Ascending aorta (tissue), 2 donors: ENCODE measurements at places on chromosomes 1 and 21. TPM values are rescaled to one million over a fixed set of nuclear protein-coding genes. Genes with fewer than 3 reads are reported as not detected.
A peak's percentile ranks its signal among the peaks of the same experiment; 100 is the strongest.

The SEMA4A gene
- total RNA-seq = 0.64 TPM

The CNKSR1 gene
- not detected for total RNA-seq

The TRIM46 gene
- not detected for total RNA-seq

DNA sequence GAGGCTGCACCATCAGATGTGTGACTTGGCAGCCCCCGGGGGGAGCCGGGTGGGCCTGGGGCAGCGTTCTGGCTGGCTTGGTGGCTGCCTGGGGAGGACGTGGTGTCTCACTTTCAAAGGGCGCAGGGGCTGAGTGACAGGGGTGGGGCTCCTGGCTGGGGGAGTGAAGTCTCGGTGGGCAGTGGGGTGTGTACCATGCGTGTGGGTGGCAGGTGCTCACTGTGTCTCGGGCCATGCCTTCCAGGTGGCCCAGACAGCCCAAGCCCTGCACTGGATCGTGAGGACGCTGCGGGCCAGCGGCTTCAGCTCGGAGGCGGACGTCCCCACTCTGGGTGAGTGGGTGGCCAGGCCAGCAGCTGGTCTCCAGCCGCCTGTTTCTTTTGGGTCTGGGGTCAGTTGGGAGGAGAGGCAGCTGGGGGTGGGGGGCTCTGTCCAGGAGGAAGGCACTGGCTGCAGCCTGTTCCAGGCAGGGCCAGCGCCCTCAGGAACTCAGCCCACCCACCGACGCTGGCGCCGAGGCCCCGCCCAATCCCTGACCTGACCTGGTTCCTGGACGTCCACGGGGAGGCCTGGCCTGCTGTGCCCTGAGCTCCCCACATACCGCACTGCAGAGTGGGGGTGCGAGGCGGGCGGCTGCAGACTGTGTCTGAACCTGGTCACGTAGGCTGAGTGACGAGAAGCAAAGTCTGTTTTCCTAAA is 30.6 kb upstream of the LRRC3 start:
- no peaks in the 10 kb centered on the region for H3K27me3 ChIP-seq
- no peak overlapping the region for H3K27ac ChIP-seq
- DNase-seq = peak; percentile 54
- no peaks in the 10 kb centered on the region for H3K4me1 ChIP-seq

- H3K4me3 ChIP-seq = no peak overlapping the region
- H3K27me3 ChIP-seq = no peaks in the 10 kb centered on the region
- H3K27ac ChIP-seq = no peak overlapping the region
- DNase-seq = no peak
Observed at GRCh38 chr1:33727310-33727709, 136.6 kb upstream of the HMGB4 start.

DNA sequence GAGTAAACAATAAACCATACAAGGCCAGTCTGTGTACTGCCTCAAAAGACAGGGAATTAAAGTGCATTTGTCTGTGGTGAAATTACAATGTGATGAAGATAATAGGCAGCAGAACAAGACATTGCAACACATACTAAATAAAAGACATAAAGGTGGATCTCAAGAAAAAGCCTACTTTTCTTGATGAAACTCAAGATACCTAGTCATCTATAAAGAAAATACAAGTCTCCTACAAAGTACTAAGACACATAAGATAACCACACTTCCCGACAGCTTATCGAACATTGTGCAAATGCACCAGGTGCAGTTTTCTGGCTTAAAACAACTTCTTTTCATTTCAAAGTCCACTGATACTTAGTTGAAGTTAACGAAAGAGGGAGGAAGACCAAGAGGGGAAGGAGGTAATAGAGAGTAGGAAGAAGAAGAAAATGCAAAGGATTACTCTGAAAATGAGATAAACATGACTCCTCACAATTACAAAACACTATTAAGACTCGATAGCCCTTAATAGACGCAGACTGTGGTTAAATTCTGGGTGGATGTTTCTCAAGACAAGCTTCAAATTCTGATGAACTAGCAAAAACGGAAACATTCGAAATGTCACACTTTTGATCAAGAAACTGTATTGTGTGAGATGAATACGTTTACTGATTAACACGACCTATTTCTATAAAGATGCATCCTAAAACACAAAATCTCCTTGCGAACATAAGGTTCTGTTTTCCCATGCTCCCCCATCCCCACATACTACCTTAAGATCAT is 2.0 kb downstream of the HNRNPR start:
- H3K36me3 ChIP-seq = peaks cover 5% of the 10 kb centered on the region
- H3K4me1 ChIP-seq = peaks cover 10% of the 10 kb centered on the region
- H3K27ac ChIP-seq = peak overlapping the region; percentile 100
- peak overlapping the region; percentile 94 for H3K4me3 ChIP-seq
- no peak for DNase-seq

DNA sequence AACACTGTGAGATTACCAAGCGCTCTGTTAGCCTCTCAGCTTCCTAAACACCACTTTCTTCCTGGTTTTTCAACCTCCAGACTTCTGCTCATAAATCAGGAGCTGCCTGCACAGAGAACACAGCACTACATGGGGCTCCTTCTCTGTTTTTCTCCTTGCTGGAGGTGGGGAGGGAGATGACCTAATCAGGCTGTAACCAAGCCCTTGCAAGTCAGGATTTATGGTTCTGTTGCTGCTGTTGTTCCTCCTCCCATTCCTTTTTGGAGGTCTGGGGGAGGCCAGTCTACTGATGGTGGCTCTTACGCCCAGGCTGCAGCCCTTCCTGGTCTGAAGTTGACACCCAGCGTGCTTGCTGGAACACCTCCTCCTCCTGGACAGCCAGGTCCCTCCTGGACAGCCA is 80.9 kb upstream of the AJAP1 start:
- no peaks in the 10 kb centered on the region for H3K4me1 ChIP-seq
- H3K27ac ChIP-seq = no peak overlapping the region
- H3K27me3 ChIP-seq = no peaks in the 10 kb centered on the region
- H3K36me3 ChIP-seq = no peaks in the 10 kb centered on the region

DNA sequence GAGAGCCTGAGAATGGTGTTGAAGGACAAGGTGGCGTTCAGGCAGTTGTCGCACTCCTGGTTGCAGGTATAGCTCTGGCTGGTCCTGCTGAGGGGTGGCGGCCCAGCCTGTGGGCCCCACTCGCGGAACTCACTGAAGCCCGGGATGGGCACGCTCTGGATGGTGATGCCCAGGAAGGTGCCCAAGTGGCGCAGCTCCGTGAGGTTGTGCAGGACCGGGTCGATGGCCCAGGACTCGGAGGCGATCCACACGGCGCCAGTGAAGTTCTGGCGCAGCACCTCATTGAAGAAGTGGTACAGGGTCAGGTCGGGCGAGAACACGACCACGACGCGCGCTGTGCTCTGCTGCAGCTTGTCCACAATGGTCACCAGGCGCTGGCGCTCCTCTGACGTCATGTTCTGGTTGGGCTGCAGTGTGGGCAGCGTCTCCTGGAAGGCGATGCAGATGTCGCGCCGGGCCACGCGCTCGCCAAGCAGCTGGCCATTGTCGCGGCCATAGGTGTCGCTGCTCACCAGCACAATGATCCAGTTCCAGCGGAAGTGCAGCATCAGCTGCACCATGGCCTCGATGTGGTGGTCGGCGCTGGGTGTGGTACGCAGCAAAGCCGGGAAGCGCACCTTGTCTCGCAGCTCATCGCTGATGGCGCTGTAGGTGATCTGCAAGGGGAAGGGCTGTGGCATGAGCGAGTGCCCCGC is 5.0 kb downstream of the TAS1R2 start:
- H3K4me1 ChIP-seq = no peaks in the 10 kb centered on the region
- no peak overlapping the region for H3K4me3 ChIP-seq
- H3K36me3 ChIP-seq = no peaks in the 10 kb centered on the region
- DNase-seq = no peak
- H3K27me3 ChIP-seq = no peaks in the 10 kb centered on the region

DNA sequence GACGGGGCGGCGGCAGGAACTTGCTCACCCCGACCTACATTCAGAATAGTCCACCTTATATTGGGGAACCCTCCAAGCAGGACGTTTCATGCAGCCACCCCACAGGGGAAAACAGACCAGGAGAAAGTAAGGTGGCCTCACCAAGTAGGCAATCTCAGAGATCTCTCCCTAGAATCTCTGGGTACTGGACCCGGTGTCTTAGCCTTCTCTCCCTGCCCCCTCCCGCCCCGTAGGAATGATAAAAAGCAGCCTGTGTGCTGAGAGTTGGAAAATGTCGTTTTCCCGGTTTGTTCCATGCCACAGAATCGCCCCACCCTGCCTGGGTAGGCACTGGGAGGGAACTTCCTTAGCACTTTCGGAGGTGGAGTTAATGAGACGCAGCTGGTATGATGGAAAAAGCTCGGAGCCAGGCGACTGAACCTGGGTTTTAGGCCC is 789 bp upstream of the PTPN14 start:
- DNase-seq = peak; percentile 86
- no peaks in the 10 kb centered on the region for H3K36me3 ChIP-seq
- peak overlapping the region; percentile 100 for H3K27ac ChIP-seq
- no peaks in the 10 kb centered on the region for H3K4me1 ChIP-seq
- no peaks in the 10 kb centered on the region for H3K27me3 ChIP-seq
- peak overlapping the region; percentile 90 for H3K4me3 ChIP-seq

- no peak for DNase-seq
- H3K27me3 ChIP-seq = no peaks in the 10 kb centered on the region
- H3K4me1 ChIP-seq = no peaks in the 10 kb centered on the region
- no peak overlapping the region for H3K4me3 ChIP-seq
Observed at GRCh38 chr21:43812139-43812821, 22.9 kb downstream of the RRP1 start.

DNA sequence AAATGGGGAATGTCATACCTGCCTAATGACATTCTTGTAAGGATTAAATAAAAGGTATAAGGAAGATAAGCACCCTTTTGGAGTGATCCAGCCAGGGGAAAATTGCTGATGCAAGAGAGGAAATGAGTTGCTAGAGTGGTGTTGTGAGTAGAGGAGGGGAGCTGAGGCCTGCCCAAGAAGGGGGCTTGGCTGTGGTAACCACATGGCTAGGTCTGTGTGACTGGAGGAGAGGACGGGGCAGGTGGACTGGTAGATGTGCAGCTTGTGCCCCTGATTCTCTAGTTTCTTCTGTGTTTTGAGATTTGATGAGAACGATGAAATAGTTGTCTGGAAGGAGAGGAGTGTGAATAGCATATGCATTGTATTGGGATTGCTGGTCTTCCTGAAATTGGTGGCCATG is 6.6 kb downstream of the TXLNA start:
- no peak for DNase-seq
- no peak overlapping the region for H3K27ac ChIP-seq
- H3K36me3 ChIP-seq = peaks cover 71% of the 10 kb centered on the region
- no peaks in the 10 kb centered on the region for H3K27me3 ChIP-seq
- no peak overlapping the region for H3K4me3 ChIP-seq

DNA sequence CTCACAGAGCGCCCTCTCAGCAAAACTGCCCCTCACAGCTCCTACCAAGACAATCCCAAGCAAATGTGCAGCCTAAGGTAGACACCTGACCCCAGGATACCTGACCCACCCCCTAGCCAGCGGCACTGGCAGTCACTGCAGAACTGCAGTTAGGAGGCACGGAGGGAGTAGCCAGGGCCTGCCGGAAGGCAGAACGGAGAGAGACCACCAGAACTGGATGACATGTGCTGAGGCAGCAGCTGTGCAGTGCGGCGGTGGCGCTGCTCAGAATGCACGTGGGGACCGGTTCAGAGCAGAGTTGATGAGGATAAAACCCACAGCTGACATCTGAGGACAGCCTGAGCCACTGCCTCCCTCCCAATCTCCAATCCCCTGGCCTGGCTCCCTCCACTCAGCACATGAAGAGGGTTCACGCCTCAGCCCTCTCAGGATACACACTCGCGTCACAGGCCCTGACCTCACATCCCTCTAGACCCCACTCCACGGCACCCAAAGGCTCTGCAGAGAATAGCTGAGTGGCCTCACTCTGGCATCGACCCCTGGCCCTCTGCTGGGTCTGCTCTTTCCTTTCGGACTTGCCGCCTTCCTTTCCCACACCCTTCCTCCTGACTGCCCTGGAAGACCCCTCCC is 29.6 kb downstream of the UBE2G2 start:
- no peak overlapping the region for H3K27ac ChIP-seq
- H3K36me3 ChIP-seq = peaks cover 74% of the 10 kb centered on the region
- no peaks in the 10 kb centered on the region for H3K27me3 ChIP-seq
- no peak overlapping the region for H3K4me3 ChIP-seq

DNA sequence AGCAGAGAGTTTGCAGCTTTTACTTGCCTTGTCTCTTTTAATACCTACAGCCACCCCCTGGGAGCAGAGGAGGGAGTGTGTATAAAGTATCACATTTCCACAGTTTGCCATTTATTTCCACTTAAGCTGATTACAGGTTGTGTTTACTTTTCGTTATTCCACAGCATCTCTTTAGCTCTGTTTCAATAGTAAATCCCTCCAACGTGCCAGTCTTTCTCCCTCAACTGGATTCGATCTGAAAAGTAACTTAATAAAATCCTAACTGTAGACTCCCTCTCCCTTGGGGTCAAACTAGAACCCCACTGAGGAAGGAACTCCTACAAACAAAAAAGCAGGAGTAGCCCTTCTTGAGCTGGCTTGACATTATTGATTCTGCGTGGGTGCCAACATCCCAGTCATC is 3.1 kb upstream of the FCGR2A start:
- no peaks in the 10 kb centered on the region for H3K4me1 ChIP-seq
- no peak for DNase-seq
- H3K27ac ChIP-seq = no peak overlapping the region

- DNase-seq = no peak
- no peak overlapping the region for H3K27ac ChIP-seq
- H3K27me3 ChIP-seq = no peaks in the 10 kb centered on the region
- no peaks in the 10 kb centered on the region for H3K36me3 ChIP-seq
- H3K4me1 ChIP-seq = no peaks in the 10 kb centered on the region
- H3K4me3 ChIP-seq = no peak overlapping the region
Observed at GRCh38 chr1:117740496-117740895, 134.6 kb downstream of the TENT5C start.

- H3K4me1 ChIP-seq = no peaks in the 10 kb centered on the region
- no peaks in the 10 kb centered on the region for H3K36me3 ChIP-seq
- no peak overlapping the region for H3K4me3 ChIP-seq
- no peaks in the 10 kb centered on the region for H3K27me3 ChIP-seq
Observed at GRCh38 chr1:82299656-82300055, 498.9 kb downstream of the ADGRL2 start.

- no peak for DNase-seq
- H3K36me3 ChIP-seq = no peaks in the 10 kb centered on the region
- no peak overlapping the region for H3K27ac ChIP-seq
- H3K4me1 ChIP-seq = no peaks in the 10 kb centered on the region
Observed at GRCh38 chr1:233364695-233365539, 37.4 kb downstream of the MAP3K21 start.

GRCh38 chr21:38774152-38774551 is 31.6 kb upstream of the ETS2 start:
- H3K4me1 ChIP-seq = peaks cover 17% of the 10 kb centered on the region
- no peaks in the 10 kb centered on the region for H3K27me3 ChIP-seq
- no peak overlapping the region for H3K4me3 ChIP-seq
- peak overlapping the region; percentile 15 for H3K27ac ChIP-seq

GRCh38 chr1:187078321-187078720 is 249.6 kb downstream of the PLA2G4A start:
- DNase-seq = no peak
- no peak overlapping the region for H3K27ac ChIP-seq
- H3K4me1 ChIP-seq = no peaks in the 10 kb centered on the region
- H3K27me3 ChIP-seq = no peaks in the 10 kb centered on the region
- no peaks in the 10 kb centered on the region for H3K36me3 ChIP-seq

DNA sequence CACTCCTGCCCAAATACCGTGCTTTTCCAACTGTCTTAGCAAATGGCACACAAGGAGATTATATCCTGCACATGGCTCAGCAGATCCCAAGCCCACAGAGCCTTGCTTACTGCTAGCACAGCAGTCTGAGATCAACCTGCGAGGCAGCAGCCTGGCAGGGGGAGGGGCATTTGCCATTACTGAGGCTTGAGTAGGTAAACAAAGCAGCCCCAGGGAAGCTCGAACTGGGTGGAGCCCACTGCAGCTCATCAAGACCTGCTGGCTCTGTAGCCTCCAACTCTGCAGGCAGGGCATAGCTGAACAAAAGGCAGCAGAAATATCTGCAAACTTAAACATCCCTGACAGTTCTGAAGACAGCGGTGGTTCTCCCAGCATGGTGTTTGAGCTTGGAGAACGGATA is 70.1 kb upstream of the PTBP2 start:
- H3K27ac ChIP-seq = no peak overlapping the region
- no peaks in the 10 kb centered on the region for H3K36me3 ChIP-seq
- H3K4me3 ChIP-seq = no peak overlapping the region
- no peaks in the 10 kb centered on the region for H3K4me1 ChIP-seq
- no peak for DNase-seq
